Renal pelvis (tissue), 12 donors: ENCODE measurements at places on chromosomes 16 and 17.

GRCh38 chr17:21228111-21228510 lies 14.2 kb upstream of the TMEM11 start:
- no peak for DNase-seq

DNA sequence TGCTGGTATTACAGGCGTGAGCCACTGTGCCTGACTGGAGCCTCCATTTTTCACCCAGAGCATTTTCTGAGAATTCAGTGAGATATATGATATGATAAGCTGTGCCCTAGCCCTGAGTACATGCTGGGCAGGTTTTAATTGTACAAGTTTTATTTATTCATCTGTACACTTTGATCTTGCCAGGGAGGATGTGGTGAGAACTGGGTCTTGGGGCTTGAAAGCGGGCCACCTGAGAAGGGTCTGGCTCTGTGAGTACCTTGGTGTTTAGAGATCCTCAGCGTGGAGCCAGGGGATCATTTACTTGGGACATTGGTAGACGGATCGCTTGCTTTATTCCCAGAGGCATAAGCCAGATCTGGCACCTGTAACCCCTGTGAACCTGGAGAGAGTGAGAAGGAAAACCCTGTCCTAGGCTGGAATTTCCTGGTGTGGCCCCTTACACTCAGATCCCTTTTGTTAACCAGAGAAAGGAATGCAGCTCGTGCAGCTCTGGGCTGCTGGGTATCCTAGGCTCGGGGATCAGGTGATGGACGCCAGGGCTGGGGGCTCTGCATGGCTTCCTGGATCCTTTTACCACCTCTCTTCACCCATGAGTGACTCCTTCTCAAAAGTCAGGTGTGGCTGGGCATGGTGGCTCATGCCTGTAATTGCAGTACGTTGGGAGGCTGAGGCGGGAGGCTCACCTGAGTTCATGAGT lies 91.9 kb downstream of the ABCC1 start:
- DNase-seq = no peak

- DNase-seq = no peak
Observed at GRCh38 chr17:7043182-7043496, 753 bp downstream of the SLC16A11 start.

- no peak for DNase-seq
Observed at GRCh38 chr16:19295393-19295792, 9.9 kb downstream of the CLEC19A start.

GRCh38 chr16:49856672-49857330 lies 889 bp upstream of the ZNF423 start:
- DNase-seq = no peak

GRCh38 chr16:29141586-29142324 lies 156.9 kb downstream of the LAT start:
- DNase-seq = no peak

- no peak for DNase-seq
Observed at GRCh38 chr17:38415250-38416194, 12.7 kb upstream of the ARHGAP23 start.

GRCh38 chr17:42536372-42537155 lies 523 bp downstream of the NAGLU start:
- DNase-seq = peak; percentile 62

- no peak for DNase-seq
Observed at GRCh38 chr16:31441956-31442355, 633 bp downstream of the ZNF843 start.

DNA sequence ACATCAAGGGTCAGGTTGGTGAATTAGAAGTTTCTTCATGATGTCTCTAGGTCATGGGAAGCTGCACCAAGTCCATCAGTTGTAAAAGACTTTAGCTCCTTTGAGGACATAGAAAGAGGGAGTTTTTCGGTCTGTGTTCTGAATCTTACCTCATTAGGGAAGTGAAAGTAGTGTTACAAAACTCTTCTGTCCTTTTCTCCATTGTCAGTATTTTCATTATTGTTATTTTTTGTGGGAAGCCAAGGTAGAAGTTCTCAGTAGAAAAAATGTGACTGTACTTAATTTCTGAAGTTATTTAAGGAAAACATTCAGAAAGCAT lies 24.2 kb downstream of the MAP3K3 start:
- no peak for DNase-seq

GRCh38 chr16:5257462-5257861 lies 159.9 kb upstream of the EEF2KMT start:
- DNase-seq = no peak

DNA sequence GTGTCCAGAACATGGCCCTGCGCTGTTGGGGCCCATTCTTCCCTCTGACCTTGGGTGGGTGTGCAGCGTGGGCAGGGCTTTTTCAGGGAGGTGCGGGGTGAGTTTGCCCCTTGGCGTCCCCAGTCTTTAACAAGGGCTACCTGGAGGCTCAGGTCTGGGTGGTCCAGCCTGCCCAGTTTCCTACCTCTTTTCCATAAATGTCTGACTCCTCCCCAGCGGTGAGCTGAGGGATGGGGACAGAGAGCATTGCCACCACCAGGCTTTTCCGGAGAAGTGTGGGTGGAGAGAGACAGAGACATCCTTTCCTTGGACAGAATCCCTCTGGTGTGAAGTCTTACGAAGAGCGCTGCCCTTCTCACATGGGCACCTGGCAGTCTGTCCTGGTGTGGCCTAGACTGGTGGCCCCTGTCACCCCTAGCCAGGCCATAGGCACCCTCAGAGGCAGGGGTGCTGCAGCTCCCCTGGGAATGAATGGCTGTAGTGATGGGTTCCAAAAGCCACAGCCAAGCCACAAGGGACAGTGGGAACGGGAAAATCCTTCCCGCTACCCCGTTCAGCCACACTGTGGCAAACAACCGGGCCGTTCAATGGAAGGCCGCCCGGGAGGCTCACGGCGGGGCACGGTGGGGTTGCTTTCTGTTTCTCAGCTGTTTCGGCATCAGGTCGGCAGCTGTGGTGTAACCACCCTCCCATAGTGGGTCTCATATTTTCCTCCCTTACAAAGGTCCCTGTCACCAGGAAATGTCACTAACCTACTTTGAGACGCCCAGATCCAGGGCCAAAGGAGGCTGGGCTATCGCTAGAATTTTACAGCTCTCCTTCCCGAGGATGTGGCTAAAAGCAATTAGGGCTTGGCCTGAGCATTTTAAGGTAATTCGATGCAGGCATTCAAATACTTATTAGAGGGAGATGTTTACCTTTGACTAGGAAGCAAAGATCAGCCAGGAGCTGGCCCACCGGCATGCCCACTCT lies 61.9 kb upstream of the GSE1 start:
- no peak for DNase-seq

GRCh38 chr16:72187551-72187950 lies 15.6 kb upstream of the PMFBP1 start:
- DNase-seq = no peak

DNA sequence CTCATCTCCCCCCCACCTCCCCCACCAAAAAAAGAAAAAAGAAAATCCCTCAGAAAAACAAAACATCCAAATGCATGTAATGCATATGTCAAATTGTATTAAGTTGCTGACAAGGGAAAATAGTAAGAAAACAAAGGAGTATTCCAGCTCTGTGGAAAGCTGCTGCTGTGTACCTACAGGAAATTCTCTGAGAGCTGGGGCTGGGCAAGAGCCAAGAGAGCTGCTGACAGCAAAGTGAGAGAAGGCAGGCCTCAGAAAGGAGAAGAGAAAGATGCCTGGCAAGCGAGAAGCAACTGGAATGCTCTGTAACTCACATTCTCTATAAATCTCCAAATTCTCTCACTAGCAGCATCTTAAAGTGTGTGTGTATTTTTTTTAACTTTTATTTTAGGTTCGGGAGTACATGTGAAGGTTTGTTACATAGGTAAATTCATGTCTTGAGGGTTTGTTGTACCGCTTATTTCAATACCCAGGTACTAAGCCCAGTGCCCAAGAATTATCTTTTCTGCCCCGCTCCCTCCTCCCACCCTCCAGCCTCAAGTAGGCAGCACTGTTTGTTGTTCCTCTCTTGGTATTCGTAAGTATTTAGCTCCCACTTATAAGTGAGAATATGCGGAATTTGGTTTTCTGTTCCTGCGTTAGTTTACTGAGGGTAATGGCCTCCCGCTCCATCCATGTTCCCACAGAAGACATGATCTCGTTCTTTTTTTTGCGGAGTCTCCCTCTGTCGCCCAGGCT lies 24.4 kb downstream of the CNTROB start:
- peak; percentile 27 for DNase-seq

DNA sequence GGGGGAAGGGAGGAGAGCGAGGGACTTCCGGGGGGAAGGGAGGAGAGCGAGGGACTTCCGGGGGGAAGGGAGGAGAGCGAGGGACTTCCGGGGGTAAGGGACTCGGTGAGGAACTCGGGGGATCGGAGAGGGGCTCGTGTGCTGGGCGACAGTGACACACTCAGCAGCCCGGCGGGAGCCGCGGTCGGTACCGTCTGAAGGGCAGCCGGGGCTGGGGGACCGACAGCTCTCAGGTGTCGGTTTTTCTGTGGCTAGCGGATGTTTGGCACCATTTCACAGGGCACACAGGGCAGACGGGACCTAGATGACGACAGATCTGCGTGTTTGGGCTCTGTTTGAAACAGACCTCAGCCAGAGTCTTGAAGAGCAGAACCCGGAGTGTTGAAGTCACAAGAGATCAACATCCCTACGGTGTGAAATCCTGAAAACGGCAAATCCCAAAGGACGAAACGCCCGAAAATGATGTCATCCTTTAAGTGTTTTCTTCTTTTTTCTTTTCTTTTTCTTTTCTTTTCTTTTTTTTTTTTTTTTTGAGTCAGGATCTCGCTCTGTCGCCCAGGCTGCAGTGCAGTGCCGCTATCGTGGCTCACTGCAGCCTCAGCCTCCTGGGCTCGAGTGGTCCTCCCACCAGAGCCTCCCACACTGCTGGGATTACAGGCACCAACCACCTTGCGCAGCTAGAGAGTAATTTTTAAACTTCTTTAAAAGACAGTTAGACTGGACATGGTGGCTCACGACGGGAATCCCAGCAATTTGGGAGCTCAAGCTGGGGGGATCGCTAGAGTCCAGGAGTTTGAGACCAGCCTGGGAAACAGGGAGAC lies 23.9 kb downstream of the ZNF778 start:
- peak; percentile 80 for DNase-seq

- DNase-seq = no peak
Observed at GRCh38 chr17:70613681-70614080, 444.3 kb downstream of the KCNJ2 start.

DNA sequence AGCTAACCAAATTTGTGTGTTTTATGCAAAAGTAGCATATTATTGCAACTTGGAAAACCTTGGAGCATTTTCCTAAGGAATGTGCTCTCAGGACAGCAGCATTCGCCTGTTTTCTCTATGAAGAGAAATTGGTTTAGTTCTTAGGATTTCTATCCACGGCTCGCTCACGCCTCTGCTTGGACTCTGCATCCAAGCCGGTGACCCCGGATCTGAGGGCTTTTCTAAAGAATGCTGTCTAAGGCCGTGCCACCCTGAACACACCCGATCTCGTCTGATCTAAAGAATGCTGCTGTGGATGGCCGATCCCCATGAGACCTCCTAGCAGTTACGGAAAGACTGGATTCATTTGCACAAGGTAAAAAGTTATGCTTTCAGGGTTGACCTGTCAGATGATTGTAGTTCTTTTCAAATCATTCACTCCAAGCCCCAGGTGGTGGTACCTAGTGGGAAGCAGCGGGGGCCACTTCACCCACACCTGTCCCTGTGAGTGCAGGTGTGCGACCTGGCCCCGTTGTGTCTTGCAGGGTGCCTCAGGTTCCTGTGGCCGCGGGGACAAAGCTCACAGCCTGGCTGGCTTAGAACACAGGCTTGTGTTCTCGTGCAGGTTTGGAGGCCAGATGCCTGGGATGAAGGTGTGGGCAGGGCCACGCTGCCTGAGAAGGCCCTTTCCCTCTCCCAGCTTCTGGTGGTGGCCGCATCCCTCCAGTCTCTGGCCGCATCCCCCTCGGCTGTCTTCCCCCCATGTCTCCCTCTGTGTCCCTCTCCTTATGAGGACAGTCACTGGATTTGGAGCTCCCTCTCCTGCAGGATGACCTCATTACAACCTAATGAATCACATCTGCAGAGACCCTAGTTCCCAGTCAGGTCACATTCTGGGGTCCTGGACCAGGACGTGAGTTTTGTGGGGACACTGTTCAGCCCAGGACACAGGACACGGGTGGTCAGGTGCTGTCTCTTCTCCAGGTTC lies 71.1 kb downstream of the BANP start:
- DNase-seq = no peak

DNA sequence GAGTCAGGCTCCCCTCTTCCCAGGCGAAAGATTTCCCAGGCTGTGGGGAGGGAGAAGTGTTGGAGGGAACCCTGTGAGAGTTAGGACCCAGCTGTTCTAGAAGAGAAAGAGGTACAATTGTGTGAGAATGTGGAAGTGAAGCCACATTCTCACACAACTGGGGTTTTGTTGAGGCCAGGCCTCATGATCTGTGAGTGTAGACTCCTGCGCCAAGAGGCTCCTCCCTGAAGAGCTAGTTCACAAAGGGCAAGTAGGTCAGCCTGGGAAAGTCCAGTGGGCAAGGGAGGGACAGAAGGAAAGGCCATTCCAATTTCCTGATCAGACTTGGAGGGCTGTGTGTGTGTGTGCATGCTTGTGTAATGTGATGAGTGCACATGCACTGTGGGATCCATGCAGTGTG lies 15.2 kb downstream of the CD300LF start:
- no peak for DNase-seq

DNA sequence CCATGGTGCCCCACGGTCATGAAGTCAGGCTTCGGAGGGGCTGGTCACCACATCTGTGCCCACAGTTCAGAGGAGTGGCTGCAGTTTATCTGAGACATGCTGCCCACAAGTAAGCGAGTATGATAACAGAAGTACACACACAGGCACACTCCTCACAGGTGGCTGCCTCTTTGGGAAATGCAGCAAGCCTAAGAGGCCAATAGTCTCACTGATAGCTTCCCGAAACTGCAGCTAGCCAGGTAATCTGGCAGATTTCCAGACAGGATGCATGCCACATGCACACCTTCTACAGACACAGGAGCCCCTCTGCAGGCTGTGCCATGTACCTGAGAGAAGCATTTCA lies 12.6 kb upstream of the GFOD2 start:
- peak; percentile 8 for DNase-seq
